ENCODE measurements at places on chromosomes 1 and 21.

GRCh38 chr1:156498432-156499193 is 2.0 kb downstream of the MEF2D start:
- peak; percentile 65 for DNase-seq

- DNase-seq = no peak
Observed at GRCh38 chr1:37123276-37124115, 89.2 kb upstream of the GRIK3 start.

GRCh38 chr1:205417870-205418635 is 3.8 kb downstream of the LEMD1 start:
- no peak for DNase-seq

GRCh38 chr1:32180186-32181060 is 948 bp downstream of the TXLNA start:
- DNase-seq = peak; percentile 77

DNA sequence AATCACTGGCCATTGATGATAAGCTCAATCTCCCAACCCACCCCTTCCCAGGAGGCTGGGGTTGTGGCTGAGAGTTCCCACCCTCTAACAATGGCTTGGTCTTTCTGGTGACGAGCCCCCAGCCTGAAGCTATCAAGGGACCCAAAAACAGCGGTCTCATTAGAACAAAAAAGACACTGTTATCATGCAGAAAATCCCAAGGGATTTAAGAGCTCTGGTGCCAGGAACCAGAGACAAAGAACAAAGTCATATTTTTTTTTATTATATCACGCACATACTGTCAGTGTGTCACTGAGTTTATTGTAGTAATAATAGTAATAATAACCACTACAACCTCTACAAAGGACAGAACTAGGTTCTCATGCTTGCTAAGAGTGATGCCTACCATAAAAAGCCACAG is 43.9 kb downstream of the CCDC185 start:
- no peak for DNase-seq

DNA sequence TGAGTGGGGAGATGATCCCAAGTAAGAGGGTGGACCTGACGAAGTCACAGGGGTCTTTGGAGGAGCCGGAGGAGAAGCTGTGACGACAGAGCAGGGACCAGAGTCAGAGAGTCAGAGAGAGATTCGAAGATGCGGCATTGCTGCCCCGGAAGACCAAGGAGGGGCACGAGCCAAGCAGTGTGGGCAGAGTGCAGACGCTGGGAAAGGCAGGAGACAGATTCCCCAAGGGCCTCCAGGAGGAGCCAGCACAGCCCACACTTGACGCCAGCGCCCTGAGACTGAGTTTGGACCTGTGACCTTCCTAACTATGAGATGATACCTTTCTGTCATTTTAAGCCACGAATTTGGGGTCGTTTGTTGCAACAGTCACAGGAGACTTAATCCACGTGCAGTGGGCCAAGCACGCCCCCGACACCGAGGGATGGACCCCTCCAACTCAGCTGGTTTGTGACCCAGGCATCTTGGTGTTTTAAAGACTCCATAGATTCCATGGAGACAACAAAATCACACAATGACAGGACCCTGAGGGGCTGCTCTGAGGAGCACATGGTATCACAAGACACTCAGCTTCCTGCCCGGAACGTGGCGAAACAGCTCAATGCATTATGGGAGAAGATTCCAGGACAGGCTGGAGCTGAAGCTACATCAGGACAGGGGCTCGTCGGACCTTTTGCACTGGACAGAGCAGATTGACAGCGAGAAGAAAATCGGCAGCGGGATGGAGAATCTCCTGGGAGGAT is 11.0 kb upstream of the TFF1 start:
- DNase-seq = no peak

DNA sequence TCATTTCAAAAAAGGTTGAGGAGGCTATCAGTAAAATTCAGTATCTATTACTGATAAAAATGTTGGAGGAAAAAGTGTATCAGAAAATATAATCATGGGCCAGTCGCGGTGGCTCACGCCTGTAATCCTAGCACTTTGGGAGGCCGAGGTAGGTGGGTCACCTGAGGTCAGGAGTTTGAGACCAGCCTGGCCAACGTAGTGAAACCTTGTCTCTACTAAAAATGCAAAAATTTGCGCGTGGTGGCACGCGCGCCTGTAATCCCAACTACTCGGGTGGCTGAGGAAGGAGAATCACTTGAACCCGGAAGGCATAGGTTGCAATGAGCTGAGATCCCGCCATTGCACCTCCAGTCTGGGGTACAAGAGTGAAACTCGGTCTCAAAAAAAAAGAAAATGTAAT is 5.3 kb upstream of the ATP1A4 start:
- no peak for DNase-seq

DNA sequence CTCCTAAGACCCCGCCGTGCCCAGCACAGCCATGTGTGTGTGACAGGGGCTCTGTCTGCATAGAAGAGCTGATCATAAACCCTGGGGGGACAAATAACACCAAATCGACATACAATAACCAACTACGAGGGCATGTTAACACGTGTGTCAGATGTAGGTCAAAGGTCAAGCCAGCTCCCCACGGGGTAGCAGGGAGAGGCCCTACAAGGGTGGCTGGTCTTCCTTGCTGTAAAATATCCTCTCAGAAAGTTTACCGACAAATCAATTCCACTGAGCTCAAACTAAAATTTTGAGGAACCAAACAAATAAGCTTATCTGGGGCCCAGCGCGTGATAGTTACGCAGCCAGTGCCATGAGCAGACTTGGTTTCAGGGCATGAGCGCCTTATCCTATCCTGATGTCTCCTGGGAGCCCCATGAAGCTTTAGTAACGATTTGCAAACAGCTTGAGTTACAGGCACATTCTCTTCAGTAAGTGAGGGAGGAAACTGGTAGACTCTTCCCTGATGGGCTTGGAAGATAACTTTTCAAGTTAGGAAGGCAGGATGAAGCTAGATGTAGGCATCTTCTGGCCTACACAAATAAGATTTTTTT is 2.7 kb upstream of the TMPRSS3 start:
- no peak for DNase-seq

DNA sequence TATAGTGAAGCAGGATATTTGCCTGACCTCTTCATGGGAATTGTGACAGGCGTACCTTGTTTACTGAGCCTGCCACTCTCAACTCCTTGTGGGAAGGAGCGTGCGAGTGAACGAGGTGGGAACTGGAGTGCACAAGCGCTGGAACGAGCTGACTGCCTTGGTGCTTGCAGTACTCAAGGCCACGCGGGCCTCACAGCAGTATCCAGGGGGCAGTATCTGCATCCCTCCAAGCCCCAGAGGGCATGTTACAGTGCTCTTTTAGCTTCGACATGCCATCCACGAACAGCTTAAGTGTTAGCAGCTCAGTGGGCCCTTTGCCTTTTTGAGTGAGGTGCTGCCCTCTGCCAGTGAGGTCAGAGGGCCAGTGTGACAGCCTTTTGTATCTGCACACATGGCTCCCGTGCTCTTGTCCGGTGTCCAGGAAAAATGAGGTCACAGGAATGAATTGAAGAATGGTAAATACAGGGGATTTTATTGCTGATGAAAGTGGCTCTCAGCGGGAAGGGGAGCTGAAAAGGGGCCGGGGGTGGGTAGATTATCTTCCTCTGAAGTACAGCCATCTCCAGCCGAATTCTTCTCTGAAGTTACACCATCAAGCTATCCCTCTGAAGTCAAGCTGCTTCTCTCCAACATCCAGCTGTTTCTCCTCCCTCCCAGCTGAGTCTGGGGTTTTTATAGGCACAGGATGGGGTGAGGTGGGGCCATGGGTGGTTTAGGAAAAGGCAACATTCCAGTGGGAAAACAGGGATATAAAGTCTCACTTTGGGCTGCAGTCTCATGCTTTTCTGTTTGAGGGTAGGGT is 69.3 kb downstream of the EPB41 start:
- no peak for DNase-seq

DNA sequence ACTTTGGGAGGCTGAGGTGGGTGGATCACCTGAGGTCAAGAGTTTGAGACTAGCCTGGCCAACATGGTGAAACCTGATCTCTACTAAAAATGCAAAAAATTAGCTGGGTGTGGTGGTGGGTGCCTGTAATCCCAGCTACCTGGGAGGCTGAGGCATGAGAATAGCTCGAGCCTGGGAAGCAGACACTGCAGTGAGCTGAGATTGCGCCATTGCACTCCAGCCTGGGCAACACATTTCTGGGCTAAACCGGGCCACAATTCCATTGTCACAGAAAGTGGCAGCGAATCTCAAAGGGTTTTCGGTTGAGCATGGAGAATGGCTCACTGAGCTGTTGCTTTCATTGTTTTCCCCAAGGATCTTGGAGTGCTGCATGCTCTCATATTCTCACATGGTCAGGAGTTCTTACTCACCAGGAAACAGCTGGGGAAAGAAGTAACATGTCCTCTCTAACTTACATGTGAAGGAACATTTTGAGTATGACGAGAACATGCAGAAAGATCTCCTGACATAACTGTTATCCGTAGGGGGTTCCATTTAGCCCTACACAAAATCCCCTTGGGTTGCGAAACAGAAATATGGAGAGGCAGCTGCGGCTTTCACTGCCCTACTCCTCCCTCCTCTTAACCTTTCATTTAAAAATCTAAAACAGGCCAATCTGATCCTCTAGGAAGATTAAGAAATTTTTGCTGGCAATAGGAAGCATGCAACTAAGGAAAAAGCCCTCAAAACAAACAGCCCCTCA is 341.1 kb downstream of the PCP4 start:
- no peak for DNase-seq

- DNase-seq = peak; percentile 56
Observed at GRCh38 chr1:85274969-85275453, 1.4 kb downstream of the BCL10 start.

GRCh38 chr1:208298593-208299269 is 54.5 kb upstream of the PLXNA2 start:
- no peak for DNase-seq

DNA sequence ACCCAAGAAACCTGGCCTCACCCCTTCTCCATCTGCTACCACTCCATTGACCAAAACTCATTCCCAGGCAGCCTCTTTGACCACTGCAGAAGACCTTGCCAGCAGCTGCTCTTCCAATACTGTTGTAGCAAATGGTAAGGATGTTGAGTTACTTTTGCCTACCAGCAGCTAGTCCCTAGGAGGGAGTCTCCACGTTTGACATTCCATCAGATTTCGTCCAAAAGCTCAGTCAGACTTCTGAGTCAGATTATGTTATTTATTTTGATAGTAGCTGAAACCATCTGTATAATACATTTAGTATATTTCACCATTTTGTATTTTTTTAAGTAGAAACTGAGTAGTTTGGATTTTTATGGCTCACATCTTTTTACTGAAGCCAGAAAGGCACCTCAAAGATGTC is 51.5 kb upstream of the WNT2B start:
- DNase-seq = no peak

- no peak for DNase-seq
Observed at GRCh38 chr1:157226739-157227138, 88.5 kb upstream of the ETV3 start.

- DNase-seq = peak; percentile 30
Observed at GRCh38 chr1:22402356-22403053, 49.1 kb upstream of the ZBTB40 start.

GRCh38 chr1:105419030-105419429 is 1637.4 kb upstream of the PRMT6 start:
- no peak for DNase-seq

GRCh38 chr1:243489681-243490546 is 234.1 kb downstream of the SDCCAG8 start:
- no peak for DNase-seq

DNA sequence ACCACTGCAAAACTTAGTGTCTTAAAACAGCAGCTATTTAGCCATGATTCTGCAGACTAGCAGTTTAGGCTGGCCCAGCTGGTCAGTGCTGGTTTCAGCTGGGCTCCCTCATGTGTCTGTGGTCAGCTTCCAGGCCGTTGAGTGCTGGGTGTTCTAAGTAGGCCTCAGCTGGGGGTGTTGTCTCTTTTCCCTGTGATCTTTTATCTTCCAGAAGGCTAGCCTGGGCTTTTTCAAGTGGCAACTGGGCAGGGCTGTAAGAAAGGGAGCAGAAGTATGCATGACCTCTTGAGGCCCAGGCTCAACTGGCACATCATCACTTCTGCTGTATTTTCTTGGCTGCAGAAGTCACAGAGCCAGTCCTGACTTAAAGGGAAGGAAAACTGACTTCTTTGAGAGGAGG is 136.1 kb downstream of the KIF26B start:
- DNase-seq = no peak

- DNase-seq = no peak
Observed at GRCh38 chr1:114473796-114474195, 37.2 kb downstream of the TRIM33 start.

DNA sequence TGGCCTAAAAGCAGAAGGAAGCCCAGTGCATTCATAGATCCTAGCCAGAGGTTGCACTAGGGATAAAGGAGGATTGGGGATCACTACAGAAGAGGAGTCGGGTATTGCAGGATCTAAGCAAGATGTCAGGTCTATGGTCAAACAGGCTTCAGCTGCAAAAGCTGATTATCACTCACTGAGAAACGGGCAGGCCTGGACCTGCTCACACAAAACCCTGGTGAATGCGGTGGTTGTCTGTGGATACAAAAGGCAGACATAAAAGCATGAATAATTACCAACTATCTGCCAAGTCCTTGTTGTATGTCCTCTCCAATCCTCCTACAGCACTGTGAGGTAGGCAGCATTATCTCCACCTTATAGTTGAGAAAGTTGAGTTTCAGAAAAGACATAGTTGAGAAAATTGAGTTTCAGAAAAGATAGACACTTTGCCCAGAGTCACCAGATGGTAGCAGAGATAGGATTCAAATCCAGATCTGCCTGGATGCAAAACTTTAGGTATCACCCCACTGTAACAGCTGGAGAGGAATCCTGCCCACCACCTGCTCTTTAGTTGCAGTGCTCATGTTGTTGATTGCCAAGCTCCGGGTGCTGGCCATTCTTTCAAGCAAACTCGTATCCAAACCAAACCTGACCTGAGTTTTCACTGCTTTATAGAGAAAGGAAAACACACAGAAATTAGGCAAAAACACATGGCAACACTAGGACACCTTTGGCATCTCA is 49.6 kb upstream of the HOOK1 start:
- DNase-seq = no peak

- no peak for DNase-seq
Observed at GRCh38 chr1:111736548-111737215, 2.5 kb downstream of the INKA2 start.

DNA sequence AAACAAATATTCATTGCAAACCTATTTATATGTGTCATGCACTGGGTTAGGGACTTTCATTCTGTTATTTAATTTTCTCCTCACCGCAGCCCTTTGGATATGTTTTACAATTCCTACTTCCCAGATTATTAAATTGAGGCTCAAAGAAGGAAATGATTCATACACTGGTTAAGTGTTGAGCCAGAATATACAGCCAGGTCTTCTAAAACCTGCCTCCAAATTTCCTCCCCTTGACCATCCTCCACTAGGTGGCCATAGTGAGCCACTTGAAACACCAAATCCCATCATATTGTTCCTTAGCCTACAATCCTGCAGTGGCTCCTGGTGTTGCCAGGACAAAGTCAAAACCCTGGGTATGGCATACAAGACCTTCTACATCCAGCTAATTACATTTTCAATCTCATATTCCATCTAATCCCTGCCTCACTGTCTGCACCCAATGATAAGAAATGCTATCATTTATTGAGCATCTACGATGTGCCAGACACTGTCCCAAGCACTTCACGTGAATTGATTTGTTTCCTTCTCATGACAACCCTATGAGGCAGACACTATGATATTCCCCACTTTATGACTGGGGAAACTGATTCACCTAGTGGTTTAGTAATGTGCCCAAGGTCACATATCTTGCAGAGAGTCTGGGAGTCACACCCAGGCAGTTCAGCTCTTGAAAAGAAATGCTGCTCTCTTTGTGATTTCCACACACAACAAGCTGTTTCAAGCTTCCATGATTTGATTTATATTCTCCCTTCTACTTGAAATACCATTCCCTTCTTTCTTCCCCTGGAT is 23.6 kb upstream of the KIRREL1 start:
- DNase-seq = peak; percentile 81
